ENCODE measurements at places on chromosomes 4 and X.

DNA sequence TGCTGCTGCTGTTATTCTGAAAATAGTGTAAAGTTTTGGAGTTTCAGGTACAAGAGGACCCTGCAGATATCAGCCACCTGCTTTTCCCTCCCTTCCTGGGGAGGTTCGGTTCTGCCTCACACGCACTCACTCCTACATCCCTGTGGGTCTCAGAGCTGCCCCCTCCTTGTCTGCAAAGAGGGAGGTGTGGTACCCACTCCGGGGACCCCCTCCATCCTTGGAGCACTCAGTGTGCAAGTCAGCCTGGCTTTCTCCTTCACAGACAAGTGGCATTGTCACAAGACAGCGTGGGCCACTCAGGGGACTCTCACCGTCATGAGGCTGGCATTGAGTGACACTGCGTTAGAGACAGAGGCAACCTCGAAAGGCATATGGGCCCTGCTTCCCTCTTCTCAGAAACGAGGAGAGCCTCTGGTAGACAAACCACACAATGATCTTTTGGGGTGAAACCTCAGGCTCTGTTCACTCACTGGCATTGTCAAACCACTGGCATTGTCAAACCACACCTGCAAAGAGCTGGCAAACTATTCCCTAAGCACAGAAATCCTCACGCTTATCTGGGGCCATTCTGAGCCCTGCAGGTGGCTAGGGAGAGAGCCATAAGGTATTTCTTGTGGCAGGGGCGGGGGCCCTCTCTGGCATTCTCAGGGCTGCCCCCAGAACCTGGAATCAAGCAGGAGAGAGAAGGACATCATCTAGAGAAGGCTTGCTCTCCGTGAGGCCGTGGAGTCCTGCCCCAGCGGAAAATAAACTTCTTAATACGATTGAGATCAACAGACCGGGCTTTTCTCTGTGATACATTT is 285.0 kb downstream of the SHOX start:
- no peak for DNase-seq

DNA sequence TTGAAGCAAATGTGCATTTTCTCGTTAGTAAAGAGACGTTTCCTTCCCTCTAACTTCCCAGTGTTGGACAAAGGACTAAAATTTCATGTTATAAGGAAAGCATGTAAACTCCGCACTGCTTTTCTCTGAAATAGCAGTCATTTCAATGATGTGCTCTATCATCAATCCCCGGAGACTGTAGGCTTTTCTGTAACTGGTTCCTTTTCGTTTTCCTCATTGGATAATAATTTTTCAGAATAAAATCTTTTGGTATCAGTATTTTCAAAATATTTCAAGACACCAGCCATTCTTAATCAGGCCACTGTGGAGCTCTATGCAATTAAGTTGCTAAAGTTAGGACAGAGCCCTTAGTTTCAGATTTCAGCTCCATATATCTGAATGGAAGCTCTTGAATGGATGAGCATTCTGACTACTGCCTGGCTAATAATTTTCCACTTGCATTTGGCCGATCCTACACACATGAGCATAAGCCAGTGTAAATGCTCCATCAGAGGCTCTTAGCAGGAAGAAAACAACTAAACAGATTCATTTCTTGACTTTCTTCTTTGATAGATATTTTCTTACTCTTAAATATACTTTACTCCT is 157.7 kb downstream of the CHIC2 start:
- no peak for DNase-seq

DNA sequence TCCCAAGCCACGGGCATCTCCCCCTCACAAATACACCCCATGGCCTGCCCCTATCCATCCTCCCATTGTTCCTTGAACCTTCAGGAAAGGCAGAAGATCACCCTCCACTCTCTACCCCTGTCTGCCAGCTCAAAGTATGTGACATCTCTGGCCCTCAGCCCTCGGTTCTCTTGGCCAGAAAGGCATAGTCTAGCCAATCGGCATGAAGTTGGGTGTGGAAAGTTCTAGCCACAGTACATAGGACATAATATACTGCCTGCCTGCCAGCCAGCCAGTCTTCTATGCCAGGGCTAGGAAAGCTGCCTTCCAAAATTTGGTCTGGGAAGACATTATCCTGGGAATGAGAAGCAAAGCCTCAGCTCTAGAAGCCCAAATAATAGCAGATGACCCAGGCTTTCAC is 3.2 kb upstream of the PLP1 start:
- DNase-seq, result no peak

DNA sequence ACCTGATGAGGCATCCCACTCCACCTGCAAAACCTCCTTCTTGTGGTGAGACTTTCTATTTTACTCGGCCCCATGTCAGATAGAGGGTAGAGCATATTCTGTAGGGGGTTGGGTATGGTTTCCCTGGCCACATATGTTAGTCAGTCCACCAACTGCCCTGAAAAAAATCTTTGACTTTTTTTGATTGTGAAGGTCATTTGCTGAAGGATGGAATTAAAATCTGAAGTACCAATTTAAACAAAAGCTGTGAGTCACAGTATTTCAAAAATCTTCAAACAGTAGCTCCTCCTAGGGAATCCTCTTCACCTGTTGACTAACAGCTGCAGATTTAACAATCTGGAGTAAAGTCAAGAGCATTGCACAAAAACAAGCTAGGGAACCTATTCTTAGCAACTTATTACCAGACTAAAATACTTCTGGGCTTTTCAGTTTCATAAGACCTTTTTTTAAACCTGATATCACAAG is 8.0 kb upstream of the CCDC110 start:
- DNase-seq, result no peak

DNA sequence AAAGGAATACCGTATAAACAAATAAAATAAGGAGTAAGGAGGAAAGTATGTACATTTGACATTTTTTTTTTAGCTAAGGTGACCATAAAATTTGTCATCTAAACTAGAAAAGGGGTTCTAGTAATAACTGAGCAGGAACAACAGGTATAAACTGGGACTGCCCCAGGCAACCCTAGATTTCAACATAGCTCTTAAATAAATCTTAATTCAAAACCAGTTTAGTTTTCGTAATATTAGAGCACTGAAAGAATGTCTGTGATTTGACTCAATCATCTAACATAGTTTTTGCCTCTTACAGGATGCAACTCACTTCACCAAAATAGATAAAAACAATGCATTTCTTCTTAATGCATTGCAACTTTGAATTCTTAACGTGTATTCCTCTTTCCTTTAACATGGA is 257.7 kb downstream of the ADAMTS3 start:
- no peak for DNase-seq

DNA sequence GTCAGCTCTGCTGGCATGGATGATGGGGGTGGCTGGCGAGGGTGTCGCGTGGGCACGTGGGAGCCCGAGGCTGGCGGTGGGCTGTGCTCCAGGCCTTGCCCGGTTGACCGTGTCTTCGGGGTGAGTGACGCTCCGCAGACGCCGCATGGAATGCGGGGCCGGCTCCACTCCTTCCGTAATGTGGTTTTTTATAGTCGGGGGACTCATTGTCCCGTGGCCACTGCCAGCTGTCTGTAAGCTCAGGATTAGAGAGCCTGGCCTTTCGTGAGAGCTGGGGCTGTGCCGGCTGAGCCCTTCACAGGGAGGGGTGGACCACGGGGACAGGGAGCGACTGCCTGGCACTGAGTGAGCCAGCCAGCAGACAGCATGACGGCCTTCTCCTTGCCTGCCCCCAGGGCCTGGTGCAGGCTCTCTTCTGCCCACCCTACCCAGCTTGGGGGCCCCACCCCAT is 20.4 kb downstream of the DOK7 start:
- no peak for DNase-seq

DNA sequence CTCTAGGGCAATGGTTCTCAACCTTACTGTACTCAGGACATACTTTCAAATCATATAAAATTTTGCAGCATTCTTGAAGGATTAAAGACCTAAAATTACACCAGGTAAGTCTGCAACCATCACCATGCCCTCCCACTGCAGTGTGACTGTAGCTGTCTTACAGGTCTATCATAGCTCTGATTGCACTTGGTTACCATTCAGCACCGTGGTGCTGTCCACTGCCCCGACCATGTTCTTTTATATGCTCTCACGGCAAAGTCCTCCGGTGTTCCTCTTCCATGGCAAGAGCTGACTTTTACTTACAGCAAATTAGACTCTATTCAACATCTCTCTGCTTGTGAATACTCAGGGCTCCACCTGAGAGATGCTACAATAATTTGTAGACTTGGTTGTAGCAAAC is 11.5 kb downstream of the CRMP1 start:
- DNase-seq, result no peak

DNA sequence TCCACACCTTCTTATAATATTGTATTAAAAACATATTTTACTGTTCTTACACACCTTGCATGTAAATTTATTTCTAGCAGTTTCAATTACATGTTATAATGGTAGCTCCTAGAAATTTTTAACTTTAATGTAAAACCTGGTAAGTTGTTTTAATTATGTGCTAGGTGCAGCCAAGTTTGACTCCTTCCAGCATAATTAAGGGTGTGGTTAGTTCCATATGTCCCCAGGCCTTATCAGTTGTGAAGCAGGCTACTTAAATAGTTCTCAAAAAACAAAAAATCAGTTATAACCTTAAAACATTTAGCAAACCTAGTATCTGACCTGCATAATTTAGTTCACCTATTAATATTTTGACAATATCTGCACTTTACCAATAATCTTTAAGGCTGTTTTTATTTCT is 26.9 kb upstream of the PASD1 start:
- DNase-seq, result no peak

Data from NCI-H1417 treated with DMSO at 0.1 percent for 48 hours (cell line).